ENCODE measurements at places on chromosomes 4 and X. TPM values are rescaled to one million over a fixed set of nuclear protein-coding genes. Genes with fewer than 3 reads are reported as not detected.

CXCL11 gene
- not detected for total RNA-seq

DNA sequence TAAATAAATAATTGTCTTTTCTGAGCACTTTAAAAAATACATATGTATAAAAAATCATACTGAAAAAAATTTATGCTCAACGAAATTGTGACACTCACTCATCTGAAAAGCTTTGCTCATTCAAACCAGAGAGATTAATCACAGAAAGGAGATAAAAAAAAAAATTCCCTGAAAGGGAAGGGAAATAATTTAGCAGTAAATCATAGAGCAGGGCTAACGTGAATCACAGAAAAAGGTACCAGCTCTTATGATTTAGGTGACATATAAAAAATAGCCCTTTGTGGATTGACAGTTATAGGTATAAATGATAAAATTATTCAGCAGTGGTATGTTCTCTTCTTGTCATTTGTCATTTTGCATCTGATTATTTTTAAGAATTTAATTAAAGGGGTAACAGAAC lies 552.7 kb upstream of the TENM3 start:
- H3K4me3 ChIP-seq = no peak overlapping the region
- DNase-seq = no peak
- H3K27me3 ChIP-seq = no peaks in the 10 kb centered on the region
- no peak overlapping the region for H3K27ac ChIP-seq
- H3K4me1 ChIP-seq = no peaks in the 10 kb centered on the region
- no peaks in the 10 kb centered on the region for H3K36me3 ChIP-seq

- H3K36me3 ChIP-seq = no peaks in the 10 kb centered on the region
- no peak for DNase-seq
- H3K27ac ChIP-seq = no peak overlapping the region
- no peaks in the 10 kb centered on the region for H3K4me1 ChIP-seq
- no peak overlapping the region for H3K4me3 ChIP-seq
- H3K27me3 ChIP-seq = no peaks in the 10 kb centered on the region
These were observed 618.1 kb downstream of the PPP4R3C start for GRCh38 chrX:26845056-26845455.

DNA sequence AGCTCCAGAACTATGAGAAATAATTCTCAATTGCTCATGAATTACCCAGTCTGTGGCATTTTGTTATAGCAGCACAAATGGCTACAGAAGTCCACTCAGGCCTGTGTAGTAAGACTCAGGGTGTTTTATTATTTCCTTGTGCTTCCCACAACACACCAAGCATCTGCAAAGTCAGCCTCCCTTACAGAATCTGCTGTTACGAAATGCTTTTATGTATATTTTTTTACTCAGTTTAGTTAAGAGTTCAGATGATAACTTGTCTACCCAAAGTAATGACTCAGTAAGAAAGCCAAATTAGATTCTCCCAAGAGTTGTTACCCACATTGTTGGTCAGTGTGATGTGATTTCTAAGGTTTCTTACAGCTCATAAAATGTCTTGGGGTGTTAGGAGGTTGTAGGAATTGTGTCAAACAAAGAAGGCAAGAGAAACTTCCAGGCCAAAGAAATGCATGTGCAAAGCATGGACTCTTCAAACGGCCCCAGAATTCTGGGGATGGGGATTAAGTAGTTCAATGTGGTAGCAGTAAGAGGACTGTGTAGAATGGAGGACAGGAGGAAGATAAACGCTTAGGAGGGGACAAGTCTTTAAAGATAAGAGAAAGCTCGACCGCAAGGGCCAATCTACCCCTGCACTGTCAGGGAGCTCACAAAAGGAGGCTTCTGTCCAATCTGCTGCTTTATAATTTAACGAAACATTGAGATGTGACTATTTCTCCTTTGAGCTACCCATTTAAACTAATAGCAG lies 35.4 kb upstream of the TMEM184C start:
- H3K36me3 ChIP-seq = no peaks in the 10 kb centered on the region
- no peak for DNase-seq
- H3K4me3 ChIP-seq = no peak overlapping the region
- peaks cover 2% of the 10 kb centered on the region for H3K4me1 ChIP-seq
- H3K27me3 ChIP-seq = no peaks in the 10 kb centered on the region
- no peak overlapping the region for H3K27ac ChIP-seq

DNA sequence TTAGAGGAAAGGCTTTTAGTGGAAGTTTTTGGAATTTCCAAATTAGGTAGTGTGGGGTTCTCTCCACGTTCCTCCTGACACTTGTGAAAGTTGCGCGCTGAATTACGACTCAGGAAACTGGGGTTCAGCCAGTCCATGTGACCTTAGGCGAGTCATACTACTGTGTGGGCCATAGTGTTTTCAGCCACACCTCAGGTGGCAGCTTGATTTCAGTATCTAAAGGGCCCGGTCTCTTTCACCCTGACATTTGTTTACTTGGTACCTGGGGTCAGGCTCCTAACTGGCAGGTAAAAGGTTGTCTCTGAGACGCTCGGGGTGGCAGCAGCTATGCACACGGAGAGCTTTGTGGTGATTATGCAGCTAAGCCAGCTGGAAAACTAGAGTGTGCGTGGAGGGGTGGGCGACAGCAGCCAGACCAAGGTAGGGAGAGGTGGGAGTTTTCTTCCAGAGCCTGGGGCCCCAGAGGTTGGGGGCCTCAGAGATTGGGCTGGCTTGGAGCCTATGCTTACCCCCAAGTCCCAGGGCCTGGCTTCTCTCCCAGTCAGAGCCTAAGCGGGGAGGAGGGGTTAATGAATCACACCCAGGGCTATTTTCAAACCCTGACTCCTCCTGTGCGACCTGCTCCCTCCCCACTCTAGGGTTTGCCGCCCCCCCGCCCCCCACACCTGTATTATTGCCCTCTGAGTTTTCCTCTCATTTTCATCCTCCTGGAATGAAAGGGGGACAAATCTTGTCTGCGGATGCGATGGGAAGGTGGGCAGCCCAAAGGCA lies 47.2 kb downstream of the STARD8 start:
- DNase-seq = no peak
- H3K36me3 ChIP-seq = no peaks in the 10 kb centered on the region
- no peak overlapping the region for H3K27ac ChIP-seq
- H3K4me3 ChIP-seq = no peak overlapping the region
- no peaks in the 10 kb centered on the region for H3K4me1 ChIP-seq
